ENCODE measurements at places on chromosomes 5 and 9. TPM values are rescaled to one million over a fixed set of nuclear protein-coding genes. Genes with fewer than 3 reads are reported as not detected.

- DNase-seq: no peak
These were observed 7.9 kb upstream of the IL3 start for GRCh38 chr5:132052520-132052919.

GRCh38 chr5:178450121-178451028, 139.8 kb downstream of the COL23A1 start:
- DNase-seq: no peak

ITK gene
- polyA plus RNA-seq: not detected

DNA sequence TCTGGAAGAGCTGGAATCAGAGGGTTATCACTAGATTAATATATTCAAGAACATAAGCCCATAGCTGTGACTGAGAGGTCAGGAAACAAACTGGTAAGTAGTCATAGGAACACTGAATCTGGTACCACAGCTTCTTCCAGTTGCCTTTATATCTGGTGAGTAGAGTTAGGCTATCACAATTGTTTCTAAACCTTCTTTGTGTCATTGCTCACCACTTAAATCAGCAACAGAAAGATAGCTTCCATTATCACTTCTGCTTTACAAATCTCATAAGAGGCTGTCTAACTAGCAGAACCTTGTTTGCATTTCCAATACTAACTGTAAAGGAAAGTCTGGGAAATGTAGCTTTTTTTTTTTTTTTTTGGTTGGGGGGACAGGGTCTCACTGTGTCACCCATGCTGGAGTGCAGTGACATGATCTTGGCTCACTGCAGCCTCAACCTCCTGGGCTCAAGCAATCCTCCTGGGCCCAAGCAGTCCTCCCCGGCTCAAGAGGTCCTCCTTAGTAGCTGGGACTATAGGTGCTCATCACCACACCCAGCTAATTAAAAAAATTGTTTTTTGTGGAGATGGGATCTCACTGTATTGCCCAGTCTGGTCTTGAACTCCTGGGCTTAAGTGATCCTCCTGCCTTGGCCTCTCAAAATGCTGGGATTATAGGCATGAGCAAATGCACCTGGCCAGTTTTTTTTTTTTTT, 22.0 kb downstream of the CDC42SE2 start:
- no peak for DNase-seq

- DNase-seq: no peak
These were observed 137.7 kb downstream of the WDR41 start for GRCh38 chr5:77354454-77354853.

CARD9 gene
- 0.14 TPM for polyA plus RNA-seq

- DNase-seq: no peak
These were observed 10.6 kb upstream of the TMEM38B start for GRCh38 chr9:105683688-105684275.

GRCh38 chr5:94969174-94969573, 315.7 kb downstream of the MCTP1 start:
- DNase-seq: no peak

GRCh38 chr5:588406-588995, 23.6 kb upstream of the CEP72 start:
- DNase-seq: no peak

DNA sequence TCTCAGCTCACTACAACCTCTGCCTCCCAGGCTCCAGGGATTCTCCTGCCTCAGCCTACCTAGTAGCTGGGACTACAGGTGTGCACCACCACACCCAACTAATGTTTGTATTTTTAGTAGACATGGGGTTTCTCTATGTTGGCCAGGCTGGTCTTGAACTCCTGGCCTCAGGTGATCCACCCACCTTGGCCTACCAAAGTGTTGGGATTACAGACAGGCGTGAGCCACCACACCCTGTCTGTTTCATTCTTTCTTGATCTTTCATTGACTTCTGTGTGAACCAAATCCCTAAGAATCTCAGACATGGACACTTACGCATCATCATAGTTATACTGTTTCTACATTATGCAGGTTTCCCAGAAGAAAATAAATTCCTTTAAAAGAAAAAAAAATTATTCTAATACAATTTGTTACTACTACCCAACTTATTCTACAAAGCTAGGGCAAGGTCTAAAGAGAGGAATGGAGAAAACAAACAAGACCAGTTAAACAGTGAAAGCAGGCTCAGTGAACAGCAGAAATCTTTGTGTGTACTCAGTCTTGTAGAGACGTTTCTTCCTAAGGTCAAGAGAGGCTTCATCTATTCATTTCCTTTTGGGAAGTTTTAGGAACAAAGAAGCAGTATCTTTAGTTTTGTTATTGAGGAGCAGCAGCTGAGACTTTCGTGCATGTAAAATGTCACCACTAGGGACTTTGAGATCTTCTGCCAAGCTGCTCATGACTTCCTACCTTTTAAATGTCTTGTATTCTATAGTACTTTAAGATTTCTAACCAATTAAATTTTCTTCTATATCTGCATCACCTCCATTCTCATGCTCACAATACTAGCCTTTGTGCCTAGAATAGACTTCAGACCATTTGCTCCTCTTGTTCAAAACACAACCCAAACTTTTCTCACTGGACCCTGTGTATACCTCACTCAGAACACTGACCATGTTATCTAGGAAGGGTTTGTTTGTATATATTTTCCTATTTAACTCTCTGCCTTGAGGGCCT, 5.6 kb upstream of the HMGCR start:
- DNase-seq: no peak

GRCh38 chr9:7570107-7570720, 229.4 kb downstream of the DMAC1 start:
- peak; percentile 44 for DNase-seq

- DNase-seq: peak; percentile 32
These were observed 202.4 kb upstream of the ZNF618 start for GRCh38 chr9:113673726-113674125.

DNA sequence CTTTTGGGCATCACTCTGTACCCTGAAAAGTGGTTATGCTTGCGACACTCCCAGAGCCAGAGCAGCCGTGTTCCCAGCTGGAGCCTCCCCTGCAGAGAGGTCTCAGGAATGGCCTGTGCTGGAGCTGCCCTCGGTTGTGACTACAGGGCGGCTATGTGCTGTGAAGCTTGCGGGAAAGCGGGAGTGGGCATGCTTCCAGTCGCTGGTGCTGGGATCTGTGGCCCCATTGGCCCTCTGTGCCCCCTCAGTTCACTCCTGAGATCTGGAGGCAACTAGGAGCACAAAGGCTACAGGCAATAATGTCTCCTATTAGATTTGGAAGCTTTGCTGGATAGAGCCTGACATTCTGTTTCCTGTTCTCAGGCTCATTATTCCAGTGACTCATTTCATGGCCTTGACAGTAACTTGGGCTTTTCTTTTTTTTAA, 56.9 kb downstream of the GPR107 start:
- no peak for DNase-seq

DNA sequence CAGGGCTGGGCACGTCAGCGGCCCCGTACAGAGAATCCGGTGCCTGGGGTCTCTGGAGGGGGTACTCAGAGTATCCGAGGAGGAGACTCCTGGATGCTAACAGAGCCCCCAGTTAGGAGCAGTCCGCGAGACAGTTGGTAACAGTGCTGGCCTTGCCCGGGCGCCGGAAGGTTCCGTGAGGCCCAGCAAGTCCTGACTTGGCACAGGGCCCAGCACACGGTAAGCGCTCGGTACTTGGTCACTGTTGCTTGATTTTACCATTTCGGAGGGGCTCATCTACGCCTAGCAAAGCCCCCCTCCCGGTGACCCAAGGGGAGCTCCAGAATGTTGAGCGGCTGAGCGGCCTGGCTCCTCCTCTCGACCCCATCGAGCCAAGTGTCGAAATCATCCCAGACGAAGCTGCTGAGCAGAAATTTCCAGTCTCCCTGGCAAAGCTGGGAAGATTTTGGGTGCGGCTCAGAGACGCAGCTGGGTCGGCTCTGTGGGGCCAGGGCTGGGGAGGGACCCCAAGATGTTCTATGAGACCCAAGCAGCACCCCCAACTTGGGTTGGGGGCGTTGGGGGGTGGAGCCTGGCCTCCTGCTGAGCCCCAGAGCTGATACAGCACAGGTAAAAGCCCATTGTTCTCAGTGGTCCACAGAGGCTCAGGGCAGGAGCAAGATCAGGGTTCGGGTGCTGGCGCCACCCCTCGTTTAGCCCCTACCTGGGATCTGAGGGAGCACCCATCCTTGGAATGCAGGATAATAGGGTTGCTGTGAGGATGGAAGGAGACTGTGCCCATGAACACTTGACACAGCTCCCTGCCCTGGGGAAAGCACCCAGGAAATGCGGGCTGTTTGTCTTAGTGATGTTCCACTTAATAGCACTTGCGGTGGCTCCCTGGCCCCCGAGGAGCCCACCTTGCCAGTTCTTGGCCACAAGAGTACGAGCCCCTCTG, 137.2 kb downstream of the C9orf50 start:
- peak; percentile 80 for DNase-seq

DNA sequence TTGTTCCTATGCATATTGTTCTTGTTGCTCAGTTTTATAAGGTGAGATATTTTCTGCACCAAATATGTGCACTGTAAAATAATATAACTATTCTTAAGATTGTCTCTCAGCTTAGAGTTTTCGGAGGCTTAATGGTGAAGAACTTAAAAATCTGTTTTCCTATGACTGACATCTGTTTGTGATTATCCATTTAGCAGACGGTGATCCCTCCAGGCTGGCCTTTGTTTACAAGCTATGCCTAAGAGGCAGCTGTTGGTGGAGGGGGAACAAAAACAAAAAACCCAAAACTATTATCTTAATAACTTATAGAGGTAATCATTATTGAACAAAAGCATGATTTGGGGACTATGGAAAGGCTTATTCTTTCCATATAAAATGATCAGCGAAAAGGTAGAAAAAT, 658 bp downstream of the PDCD1LG2 start:
- no peak for DNase-seq

IRX2 gene
- polyA plus RNA-seq: 18.4 TPM

DNA sequence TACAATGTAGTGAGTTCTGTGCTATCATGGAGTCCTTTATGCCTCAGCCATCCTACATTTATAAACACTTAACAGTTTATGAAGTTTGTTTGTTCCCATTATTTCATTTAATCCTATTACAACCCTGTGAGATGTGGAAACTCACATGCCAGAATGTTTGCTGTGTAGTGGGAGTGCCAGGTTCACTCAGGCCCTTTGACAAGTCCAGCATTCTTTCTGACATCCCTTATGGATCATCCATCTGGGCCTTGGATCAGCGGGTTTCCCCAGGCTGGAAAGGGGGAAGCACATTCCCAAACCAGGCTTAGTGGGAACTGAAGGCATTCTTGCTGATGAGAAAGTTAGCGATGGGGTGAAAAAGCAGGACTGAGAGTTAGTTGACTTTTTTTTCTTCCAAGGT, 128.1 kb upstream of the OTULINL start:
- no peak for DNase-seq

DNA sequence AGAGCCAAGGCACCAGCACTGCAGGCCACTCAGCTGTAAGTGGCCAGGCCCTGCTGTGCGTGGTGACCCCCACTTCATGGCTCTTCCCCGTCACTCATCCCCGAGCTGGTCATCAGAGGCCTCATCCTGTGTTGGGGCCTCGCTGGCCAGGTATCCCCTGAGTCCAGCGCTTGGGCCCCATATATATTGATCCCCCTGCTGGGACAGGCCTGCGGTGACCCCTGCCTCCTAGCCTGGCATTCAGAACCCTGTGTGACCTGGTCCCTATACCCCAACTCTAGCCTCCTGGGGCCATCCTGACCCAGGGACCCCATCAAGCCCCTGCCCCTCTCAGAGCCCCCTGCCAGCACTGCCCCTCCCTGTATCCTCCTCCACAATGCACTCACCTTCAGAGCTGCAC, 12.7 kb downstream of the GBGT1 start:
- DNase-seq: no peak

DNA sequence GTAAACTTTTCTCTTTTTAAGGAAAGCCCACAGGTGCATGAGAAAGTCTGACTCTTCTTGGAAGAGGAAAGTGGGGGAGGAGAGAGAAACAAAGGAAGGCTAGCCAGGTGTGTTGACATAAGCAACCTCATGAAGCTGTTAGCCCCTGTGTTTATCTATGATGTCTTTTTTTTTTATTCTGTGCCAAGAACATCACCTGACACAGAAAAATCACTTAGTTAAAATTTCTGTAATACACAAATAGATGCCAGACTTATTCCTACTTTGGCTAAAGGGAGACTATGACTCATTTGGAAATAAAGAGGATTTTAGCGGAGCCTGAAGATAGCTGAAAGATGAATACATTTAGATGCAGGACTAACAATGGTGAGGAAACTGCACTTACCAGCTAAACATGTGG, 58.3 kb downstream of the BAAT start:
- peak; percentile 4 for DNase-seq

DNA sequence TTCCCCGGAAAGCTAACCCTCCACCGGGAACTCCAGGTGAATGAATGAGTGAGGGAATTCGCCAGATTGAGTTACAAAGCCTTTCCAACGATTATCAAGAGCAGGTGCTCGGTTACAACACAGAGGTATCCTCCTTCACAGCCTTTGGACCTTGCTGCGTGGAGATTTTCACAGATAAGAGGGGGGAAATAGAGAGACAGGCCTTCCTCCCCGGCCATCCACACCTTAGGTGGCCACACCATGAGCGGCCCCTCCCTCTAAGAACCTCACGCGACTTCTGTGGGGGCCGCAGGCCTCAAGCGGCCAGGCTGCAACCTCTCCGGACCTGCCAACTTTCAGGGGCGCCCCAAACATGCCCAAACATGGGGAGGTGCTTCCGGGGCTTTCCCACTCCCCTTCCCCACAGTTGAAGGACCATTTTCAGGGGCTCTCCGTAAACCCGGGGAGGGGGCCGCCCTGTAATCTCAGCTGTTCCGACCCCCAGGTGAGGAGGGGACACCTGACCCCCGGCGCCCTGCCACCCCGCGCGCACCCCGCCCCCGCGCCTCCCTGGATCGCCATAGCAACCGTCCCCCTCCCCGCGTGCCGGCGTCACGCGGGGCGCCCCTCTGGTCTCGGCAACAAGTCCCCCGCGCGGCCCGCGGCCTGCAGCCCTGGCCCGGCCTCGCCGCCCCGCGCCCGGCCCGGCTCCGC, 603 bp downstream of the DENND1A start:
- no peak for DNase-seq

- DNase-seq: peak; percentile 30
These were observed 703.5 kb upstream of the WWC1 start for GRCh38 chr5:167587772-167588437.

DNA sequence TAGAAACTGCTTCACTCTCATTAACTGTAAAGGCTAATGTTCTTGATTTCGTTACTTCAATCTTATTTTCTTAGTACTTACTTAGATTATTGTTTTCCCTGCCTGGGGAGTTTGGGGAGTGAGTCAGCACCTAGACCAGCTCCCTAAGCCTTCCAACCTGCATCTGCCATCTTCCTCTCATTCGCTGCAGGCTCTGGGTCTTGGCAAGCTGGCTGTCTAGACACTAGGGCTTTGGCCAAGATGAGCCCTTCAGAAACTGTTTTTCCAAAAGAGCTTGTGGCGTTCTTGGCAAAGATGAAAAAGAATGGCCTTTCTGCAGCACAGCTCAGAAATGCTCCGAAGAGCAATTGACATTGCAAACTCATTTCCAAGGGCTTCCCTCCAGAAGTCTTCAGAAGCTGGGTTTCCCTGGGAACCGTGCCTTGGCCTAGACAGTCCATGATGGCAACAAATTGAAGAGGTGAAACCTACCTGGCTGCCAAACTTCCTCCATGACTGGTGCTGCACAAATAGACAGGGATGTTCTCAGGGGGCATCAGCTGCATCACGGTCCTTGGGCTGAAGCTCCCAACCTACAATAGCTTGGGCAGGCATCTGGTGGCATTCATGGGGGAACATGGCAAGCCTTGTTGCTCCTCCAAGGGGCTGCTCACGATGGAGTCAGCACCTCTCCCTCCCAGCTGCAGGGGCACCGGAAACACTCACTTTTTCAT, 76.6 kb downstream of the NSUN2 start:
- DNase-seq: no peak

All from mammary epithelial cell (primary cell).